Stomach (tissue), 19 donors: ENCODE measurements at places on chromosomes 11 and 22. TPM values are rescaled to one million over a fixed set of nuclear protein-coding genes. Genes with fewer than 3 reads are reported as not detected.
A peak's percentile ranks its signal among the peaks of the same experiment; 100 is the strongest.

Gene TBX1
- not detected for total RNA-seq

DNA sequence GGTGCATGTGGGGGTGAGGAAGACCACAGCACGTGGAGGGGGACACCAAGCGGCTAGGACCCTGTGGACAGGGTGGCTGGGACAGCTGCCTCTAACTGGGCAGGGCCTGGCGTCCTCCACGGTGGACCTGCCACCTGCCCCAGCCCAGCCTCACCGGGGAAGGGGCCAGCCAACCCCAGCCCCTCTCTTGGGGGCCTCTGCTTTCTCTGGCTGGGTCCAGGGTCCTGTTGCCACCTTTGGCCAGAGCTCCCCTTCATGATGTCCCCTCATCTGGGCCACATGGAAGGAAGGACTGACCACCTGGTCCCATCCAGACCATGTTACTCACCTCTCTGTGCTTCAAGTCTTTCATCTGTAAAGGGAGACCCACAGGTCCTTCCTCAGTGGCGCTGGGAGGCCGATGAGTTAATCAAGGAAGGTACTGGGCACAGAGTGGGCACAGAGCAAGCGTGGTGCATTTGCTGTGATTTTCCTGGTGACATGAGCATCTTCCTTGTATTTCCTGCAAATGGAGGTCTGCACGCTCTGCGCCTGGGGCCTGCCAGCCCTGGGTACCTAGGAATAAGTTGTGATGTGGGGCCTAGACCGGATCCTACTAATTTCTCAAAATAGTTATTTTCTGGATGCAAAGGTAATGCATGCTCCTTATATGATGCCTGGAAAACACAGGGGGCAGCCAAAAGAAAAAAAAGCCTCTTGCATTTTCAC is 538.4 kb downstream of the TBC1D22A start:
- no peak overlapping the region for H3K27ac ChIP-seq
- no peaks in the 10 kb centered on the region for H3K36me3 ChIP-seq
- no peak overlapping the region for H3K4me3 ChIP-seq
- no peak for DNase-seq
- H3K27me3 ChIP-seq, result no peaks in the 10 kb centered on the region
- H3K4me1 ChIP-seq, result no peaks in the 10 kb centered on the region

- no peak for DNase-seq
- no peaks in the 10 kb centered on the region for H3K36me3 ChIP-seq
- no peak overlapping the region for H3K27ac ChIP-seq
- no peaks in the 10 kb centered on the region for H3K4me1 ChIP-seq
- H3K27me3 ChIP-seq, result no peaks in the 10 kb centered on the region
These were observed 11.9 kb downstream of the FAM168A start for GRCh38 chr11:73585834-73586575.

Gene UPK3A
- total RNA-seq, result not detected

Gene POTEH
- not detected for total RNA-seq

- no peaks in the 10 kb centered on the region for H3K27me3 ChIP-seq
- H3K36me3 ChIP-seq, result no peaks in the 10 kb centered on the region
- no peak for DNase-seq
These were observed 557.3 kb downstream of the FAM181B start for GRCh38 chr11:82176365-82176764.

- peak overlapping the region; percentile 18 for H3K27ac ChIP-seq
- peak; percentile 55 for DNase-seq
- H3K4me3 ChIP-seq, result no peak overlapping the region
- H3K27me3 ChIP-seq, result no peaks in the 10 kb centered on the region
These were observed 5.1 kb upstream of the PHLDB1 start for GRCh38 chr11:118602331-118602730.

DNA sequence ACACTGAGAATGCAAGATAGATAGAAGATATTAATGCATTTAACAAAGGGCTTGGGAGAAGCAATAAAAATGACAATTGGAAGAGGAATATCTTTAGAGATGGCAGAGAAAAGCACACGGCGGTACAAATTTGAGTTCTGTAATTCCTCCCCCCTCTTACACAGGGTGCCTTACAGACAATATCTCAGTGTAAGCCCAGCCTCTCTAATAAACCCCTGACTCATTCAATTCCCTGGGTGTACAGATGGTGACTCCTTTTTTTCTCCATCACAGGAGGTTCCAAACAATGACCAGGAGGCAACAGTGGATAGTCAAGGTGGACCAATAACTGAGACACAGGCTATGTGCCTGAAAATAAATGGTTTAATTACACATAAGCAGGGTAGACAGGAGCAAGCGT is 598.6 kb downstream of the OPCML start:
- H3K27me3 ChIP-seq, result no peaks in the 10 kb centered on the region
- no peak overlapping the region for H3K4me3 ChIP-seq
- no peaks in the 10 kb centered on the region for H3K36me3 ChIP-seq
- H3K27ac ChIP-seq, result no peak overlapping the region

GRCh38 chr11:1832211-1832919 is 2.4 kb upstream of the SYT8 start:
- peaks cover 38% of the 10 kb centered on the region for H3K4me1 ChIP-seq
- no peaks in the 10 kb centered on the region for H3K36me3 ChIP-seq
- peak overlapping the region; percentile 16 for H3K4me3 ChIP-seq

DNA sequence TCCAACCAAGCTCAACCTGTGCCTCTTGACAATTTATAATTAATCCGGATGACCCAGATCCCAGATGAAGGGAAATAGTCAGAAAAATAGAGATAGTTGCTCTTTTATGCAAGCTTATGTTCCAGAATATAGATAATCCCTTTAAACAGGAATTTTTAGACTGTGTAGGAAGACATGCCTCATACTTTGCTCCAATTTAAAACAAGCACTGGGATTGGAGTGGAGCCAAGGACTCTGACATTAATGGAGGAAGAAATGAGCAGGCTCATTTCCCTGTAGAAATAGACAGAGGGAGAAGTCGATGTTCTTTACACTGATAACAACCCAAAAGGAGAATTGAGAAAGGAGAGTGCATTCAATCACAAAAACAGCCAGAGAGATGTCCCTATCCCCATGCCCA is 70.1 kb upstream of the LRRC55 start:
- no peaks in the 10 kb centered on the region for H3K4me1 ChIP-seq
- H3K36me3 ChIP-seq, result no peaks in the 10 kb centered on the region
- DNase-seq, result peak; percentile 46
- H3K4me3 ChIP-seq, result no peak overlapping the region
- H3K27ac ChIP-seq, result no peak overlapping the region

DNA sequence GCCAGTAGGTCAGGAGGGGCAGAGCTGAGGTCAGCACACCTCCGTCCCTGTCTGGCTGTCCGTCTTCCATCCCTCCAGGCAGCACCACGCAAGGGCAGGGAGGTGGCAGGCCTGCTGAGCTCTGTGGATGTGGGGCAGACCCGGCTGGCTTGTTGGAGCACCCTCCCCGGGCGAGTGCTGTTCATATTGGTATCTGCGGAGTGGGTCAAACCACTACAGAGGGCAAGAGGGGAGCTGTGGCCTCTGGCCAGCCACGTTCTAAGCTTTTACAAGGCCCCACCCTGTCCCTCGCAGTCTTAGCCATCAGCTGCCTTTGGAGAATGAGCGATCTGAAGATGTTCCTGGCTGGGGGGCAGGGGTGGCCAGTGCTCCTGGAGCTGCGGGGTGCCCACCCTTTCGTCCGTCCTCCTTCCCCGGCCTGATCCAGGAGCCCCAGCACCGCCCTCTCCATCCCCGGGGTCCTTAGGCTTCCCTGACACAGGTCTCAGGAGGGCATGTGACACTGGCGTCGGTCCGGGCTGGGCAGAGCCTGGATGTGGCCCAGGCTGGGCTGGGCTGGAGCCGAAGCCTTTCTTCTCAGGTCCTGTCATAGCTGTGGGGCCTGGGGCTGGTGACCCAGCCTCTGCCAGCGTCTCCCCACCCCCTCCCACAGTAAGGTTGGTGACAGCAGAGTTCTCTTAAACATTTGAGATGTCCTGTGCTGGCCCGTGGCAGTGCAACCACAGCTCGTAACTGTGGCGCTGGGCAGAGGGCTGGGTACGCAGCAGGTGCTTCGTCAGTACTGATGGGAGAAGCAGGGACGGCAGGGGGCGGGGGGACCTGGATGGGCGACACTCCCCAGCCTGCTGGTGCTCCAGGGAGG is 31.7 kb upstream of the GRAMD4 start:
- H3K27me3 ChIP-seq, result no peaks in the 10 kb centered on the region
- H3K27ac ChIP-seq, result peak overlapping the region; percentile 22
- H3K36me3 ChIP-seq, result no peaks in the 10 kb centered on the region
- no peak for DNase-seq
- no peak overlapping the region for H3K4me3 ChIP-seq

DNA sequence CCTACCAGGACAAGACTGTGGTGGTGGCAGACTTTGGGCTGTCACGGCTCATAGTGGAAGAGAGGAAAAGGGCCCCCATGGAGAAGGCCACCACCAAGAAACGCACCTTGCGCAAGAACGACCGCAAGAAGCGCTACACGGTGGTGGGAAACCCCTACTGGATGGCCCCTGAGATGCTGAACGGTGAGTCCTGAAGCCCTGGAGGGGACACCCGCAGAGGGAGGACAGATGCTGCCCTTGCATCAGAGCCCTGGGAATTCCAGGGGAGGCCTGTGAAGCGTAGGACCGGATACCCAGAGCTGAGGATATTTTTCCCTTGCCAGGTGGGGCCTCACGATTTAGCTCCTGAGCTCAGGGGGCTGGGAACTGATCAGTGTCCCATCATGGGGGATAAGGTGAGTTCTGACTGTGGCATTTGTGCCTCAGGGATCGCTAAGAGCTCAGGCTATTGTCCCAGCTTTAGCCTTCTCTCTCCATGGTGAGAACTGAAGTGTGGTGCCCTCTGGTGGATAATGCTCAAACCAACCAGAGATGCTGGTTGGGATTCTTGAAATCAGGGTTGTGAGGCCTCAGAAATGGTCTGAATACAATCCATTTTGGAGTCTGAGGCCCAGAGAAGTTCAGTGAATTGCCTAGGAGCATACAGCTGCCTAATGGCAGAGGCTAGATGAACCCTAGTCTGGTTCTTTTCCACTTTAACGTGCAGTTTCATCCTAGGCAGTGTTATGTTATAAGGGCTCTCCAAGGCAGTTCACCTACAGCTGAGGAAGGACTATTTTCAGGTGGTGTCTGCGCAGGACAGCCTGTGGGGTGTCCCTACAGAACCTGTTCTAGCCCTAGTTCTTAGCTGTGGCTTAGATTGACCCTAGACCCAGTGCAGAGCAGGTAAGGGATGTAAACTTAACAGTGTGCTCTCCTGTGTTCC is 19.5 kb downstream of the PIK3IP1 start:
- H3K36me3 ChIP-seq, result peaks cover 44% of the 10 kb centered on the region
- peak overlapping the region; percentile 19 for H3K27ac ChIP-seq
- H3K4me3 ChIP-seq, result no peak overlapping the region
- no peaks in the 10 kb centered on the region for H3K27me3 ChIP-seq

DNA sequence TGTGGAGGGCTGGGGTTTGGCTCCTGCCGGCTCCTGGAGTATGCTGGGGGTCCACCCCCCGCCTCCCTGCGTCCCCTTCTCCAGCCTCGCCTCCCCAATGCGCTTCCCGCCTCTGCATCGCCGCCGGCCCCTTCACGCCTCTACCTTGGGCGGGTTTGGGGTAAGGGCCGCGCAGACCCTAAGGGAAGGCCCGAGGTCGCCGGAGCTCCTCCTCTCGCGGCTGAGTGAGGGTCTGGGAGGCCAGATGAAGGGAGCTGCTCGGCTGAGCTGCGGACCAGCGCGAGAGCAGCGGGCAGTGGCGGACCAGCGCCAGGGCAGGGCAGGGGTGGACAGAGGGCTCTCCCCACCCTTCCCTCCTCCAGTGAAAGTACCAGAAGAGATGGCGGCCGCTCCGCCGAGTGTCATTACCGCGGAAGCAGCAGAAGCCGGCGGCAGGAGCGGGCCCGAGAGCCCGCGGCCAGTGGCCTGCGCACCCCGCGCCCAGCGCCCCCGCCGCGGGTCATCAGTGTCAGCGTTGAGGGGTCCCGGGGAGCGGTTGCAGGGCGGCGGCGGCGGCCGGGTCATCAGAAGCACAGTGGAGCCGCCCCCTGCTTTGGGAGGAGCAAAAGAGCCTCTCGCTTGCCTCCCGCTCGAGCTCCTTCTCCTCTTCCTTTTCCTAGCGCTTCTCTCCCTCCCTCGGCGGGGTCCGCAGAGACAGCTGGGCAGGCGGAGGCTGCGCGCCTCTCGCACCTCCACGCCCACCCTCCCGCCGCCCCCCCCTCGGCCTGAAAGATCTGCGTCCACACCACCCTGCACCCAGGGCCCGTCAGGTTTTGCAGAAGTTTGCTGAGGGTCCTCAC is 255.6 kb upstream of the CADM1 start:
- no peaks in the 10 kb centered on the region for H3K27me3 ChIP-seq
- H3K4me1 ChIP-seq, result no peaks in the 10 kb centered on the region
- peak overlapping the region; percentile 75 for H3K27ac ChIP-seq
- DNase-seq, result peak; percentile 76
- H3K4me3 ChIP-seq, result peak overlapping the region; percentile 71

DNA sequence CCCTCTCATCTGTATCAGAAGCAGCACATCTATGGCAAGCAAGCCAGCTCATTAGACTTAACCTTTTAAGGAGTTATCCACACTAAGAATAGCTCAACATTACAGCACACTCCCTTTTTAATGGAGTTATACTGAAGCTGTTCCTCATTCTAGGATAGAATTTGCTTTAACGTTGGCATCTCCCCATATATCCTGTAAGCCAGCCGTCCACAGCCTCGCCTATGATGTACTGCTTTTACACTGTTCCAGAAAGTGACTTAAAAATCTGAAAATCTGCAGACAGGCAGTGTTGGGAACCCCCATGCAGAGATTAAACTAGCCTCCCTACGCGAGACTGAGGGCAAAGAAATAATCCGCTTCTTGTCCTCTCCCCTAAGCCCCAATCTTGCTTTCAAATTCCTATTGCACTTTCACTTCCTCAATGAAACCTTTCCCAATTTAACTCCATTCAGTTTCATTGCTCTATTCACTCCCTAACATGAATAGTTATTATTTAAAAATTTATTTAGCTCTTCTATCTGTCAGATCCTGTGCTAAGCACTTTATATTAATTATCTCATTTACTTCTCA is 225.0 kb downstream of the BLID start:
- peak; percentile 21 for DNase-seq
- H3K27ac ChIP-seq, result no peak overlapping the region
- H3K27me3 ChIP-seq, result no peaks in the 10 kb centered on the region
- no peaks in the 10 kb centered on the region for H3K4me1 ChIP-seq
- H3K36me3 ChIP-seq, result no peaks in the 10 kb centered on the region
- no peak overlapping the region for H3K4me3 ChIP-seq

DNA sequence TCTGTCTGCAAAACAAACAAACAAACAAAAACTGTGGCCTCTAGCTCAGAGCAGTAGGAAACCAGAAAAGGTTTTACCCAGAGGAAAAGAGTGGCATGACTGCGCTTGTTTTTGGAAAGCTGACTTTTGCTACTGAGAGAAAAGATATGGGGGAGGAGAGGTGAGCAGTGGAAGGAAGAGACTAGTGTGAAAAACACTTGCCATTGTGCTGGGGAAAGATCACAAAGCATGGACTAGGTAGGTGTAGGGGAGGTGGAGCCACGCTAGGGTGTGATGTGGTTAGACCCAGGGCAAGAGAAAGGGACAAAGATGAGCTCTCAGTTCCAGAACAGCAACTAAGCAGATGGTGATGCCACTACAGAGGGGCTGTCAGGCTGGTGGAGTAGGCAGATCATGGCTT is 319.2 kb downstream of the LARGE1 start:
- H3K4me3 ChIP-seq, result no peak overlapping the region
- peaks cover 48% of the 10 kb centered on the region for H3K36me3 ChIP-seq
- DNase-seq, result no peak
